Chondrocyte (in vitro differentiated cells): ENCODE measurements at places on chromosomes 16 and 17. TPM values are rescaled to one million over a fixed set of nuclear protein-coding genes. Genes with fewer than 3 reads are reported as not detected.

PPM1E gene
- 0.70 to 2.2 TPM (median 2.2 TPM) in 3 replicates for total RNA-seq

DNA sequence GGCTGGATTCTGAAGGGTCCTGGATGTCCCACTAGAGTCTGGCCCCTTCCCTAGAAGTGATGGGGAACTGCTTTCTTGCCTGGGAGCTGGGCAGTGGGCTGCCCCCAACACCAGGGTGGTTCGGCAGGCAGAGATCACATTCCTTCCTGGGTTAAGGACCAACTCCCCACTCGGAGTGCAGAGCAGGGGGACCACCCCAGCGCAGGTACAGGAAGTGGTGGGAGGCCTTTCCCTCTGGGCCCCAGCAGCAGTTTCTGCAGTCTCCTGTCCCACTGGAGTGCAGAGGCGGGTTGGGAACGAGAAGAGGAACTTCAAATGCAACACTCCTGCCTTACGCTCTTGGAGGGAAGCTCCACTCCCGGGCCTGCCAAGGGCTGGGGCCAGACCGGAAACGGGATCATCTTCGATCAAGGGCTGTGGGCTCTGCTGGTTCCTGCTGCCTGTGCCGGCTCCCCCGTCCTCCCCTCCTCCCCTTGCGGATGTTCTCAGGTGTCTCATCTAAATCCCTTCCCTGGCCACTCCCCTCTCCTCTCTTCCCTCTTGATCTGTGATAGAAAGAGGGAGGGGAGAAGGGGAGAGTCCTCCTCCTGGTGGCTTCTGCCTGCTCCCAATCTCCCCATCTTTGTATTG lies 9.0 kb upstream of the NGFR start:
- no peak for DNase-seq

GRCh38 chr17:78674595-78675315 lies 97.6 kb upstream of the DNAH17 start:
- DNase-seq, result no peak

TBC1D3I gene
- total RNA-seq, result 0.58 to 0.60 TPM in 2 of 3 replicates, not detected in the other

DNA sequence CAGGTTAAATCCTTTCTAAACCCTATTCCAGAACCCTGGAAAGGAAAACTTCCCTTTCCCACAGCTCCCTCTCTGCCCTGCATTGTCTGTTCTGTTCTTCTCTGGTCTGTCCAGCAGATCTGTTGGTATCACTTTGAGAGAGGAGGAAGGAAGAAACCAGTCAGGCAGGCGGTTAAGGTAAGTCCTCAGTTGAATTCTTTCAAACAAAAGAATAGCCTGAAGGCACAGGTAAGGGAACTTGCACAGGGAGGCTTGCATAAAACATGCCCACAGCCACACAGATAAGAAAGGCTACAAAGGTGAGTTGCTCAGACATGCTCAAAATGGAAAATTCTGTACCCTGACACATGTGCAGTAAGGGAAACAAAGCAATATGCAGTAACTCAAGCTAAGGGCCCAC lies 595.7 kb upstream of the CDH5 start:
- no peak for DNase-seq

GRCh38 chr16:74760007-74760767 lies 14.4 kb downstream of the FA2H start:
- peak; percentile 47 for DNase-seq

GRCh38 chr17:40425741-40426140 lies 8.0 kb upstream of the TOP2A start:
- peak; percentile 28 for DNase-seq

SLC35G6 gene
- total RNA-seq, result not detected in 3 replicates

- DNase-seq, result no peak
Observed at GRCh38 chr17:37676115-37676925, 33.1 kb upstream of the DDX52 start.

- no peak for DNase-seq
Observed at GRCh38 chr16:23683487-23683886, 4.8 kb downstream of the PLK1 start.

- no peak for DNase-seq
Observed at GRCh38 chr17:38768417-38768816, 15.9 kb downstream of the PSMB3 start.

PRCD gene
- total RNA-seq, result 0.55 to 1.0 TPM (median 0.92 TPM) in 3 replicates

HSD17B2 gene
- total RNA-seq, result not detected in 3 replicates

NETO2 gene
- 9.0 to 10.2 TPM (median 10.1 TPM) in 3 replicates for total RNA-seq

- peak; percentile 86 for DNase-seq
Observed at GRCh38 chr16:57530522-57531252, 5.7 kb downstream of the CCDC102A start.

GPR179 gene
- total RNA-seq, result 0.56 TPM in 1 of 3 replicates, not detected in the others

HOXB1 gene
- not detected in 3 replicates for total RNA-seq

- DNase-seq, result no peak
Observed at GRCh38 chr17:19709841-19710240, 6.5 kb downstream of the SLC47A2 start.

- DNase-seq, result no peak
Observed at GRCh38 chr16:80515374-80515773, 25.4 kb upstream of the DYNLRB2 start.

EVPLL gene
- total RNA-seq, result not detected in 3 replicates

DNA sequence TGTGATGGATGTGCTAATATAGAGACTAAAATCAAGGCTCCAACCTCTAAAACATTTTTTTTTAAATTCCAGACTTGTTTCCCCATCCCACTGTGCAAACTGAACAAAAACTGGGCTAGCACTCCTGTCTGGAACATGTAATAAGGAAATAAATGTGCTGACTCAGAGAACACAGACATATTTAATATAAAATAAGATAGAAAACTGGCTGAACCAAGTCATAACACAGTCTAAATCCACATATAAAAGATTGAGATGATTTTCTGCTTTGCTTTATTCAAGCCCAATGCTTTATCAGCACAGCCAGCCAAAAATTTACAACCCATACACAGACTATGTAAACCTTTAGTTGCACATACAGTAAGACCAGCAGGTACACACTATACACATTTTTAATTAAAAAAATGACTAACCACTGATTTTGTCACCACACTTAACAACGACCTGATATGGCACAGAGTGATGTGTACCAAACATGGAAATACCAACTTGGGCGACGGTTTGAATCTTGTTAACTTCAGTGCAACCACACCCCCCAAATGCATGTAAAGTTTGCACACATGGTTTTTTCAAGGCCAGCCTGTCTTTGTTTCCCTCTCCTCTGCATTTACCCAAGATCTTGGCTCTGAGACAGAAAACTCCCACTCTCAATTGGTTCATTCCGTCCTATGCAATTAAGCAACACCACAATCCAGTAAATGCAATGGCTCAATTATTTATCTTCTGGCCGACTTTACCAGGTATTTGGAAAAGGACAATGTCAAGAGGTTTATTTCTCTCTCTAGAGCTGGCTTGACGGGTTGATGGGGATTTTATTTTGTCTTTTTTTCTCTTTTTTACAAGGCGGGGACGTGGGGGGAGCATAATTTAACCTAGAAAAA lies 1.2 kb downstream of the STAT3 start:
- DNase-seq, result no peak

GRCh38 chr17:83154311-83155127 lies 75.1 kb downstream of the METRNL start:
- DNase-seq, result peak; percentile 62
